ENCODE measurements at places on chromosomes 6 and 20.

DNA sequence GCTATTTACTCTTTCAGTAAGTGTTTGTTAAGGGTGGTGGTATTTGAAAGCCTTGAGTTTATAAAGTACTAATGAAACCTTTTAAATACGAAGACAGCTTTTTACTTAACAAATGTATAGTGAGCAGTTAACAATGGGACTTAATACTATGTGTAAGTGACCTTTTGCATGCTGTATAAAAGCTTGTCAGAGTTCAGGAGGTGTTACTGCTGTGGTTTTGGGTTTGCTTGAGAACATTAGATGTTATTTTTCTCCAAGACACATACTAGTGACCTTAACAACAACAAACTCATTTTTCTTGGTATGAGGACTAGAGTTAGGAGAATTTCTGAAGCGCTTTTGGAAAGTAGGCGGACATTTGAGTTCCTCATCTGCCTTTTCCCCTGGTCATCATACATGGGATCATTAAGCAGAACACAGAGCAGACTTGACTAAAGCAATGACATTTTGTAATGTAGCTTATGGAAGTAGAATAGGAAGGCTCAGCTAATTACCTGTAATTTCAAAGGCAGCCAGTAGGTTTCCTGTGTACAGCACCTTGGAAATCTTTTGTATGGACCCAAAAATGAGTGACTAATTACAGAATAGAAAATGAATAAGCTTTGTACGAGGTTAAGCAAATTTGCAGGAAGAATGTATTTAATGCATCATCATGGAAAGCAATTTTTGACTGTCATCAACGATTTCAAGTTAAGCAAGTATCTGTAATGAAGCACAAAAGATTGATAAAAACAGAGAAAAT is 14.1 kb downstream of the CDYL start:
- DNase-seq: no peak

- no peak for DNase-seq
These were observed 738.4 kb downstream of the DHX35 start for GRCh38 chr20:39700528-39700927.

DNA sequence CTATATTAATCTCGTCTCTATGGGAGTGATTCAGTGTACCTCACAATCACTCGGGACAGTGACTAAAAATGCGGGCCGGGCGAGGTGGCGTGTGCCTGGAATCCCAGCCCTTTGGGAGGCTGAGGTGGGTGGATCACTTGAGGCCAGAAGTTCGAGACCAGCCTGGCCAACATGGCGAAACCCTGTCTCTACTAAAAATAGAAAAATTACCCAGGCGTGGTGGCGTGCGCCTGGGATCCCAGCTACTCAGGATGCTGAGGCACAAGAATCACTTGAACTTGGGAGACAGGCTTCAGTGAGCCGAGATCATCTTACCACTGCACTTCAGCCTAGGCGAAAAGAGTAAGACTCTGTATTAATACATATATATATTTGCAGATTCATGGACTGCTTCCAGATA is 17.4 kb downstream of the POPDC3 start:
- no peak for DNase-seq

- DNase-seq: no peak
These were observed 18.0 kb downstream of the PEX7 start for GRCh38 chr6:136840276-136841001.

DNA sequence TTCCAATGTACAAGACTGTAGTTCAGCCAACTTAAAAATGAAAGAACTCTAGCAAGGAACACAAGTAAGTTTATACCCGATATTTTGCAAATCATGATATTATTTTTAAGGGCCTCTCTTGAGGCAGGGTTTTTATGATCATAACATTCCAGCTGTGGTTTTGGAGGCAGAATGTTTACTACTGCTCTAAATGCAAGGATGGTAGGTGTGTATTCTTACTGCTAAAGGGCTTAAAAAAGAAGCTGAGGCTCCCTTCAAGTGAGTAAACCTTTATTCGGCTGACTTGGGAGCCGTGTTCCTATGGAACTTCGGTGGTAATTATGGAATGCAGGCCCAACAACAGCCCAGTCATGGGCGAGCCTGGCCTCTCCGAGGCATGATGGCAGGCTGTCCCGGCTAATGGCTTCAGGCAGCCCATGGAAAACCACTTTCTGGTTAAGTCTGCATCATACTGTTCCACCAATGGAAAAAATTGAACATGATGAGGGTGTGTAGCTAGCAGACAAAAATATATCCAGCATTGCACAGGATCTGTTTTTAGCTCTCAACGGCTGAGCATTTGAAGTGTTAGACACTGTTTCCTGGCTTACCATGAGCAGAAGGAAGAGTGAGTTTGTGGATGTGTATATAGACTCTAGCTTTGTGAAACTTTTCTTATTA is 111.5 kb downstream of the TIAM2 start:
- DNase-seq: peak; percentile 68
